ENCODE measurements at places on chromosomes 1 and 21.

GRCh38 chr1:178241057-178241456 is 147.2 kb downstream of the RASAL2 start:
- no peak for DNase-seq

GRCh38 chr1:201568859-201569294 is 29.9 kb downstream of the NAV1 start:
- DNase-seq: no peak

- DNase-seq: no peak
Observed at GRCh38 chr1:157004806-157005205, 40.7 kb downstream of the ARHGEF11 start.

- DNase-seq: peak; percentile 31
Observed at GRCh38 chr1:218351391-218352074, 6.4 kb downstream of the TGFB2 start.

DNA sequence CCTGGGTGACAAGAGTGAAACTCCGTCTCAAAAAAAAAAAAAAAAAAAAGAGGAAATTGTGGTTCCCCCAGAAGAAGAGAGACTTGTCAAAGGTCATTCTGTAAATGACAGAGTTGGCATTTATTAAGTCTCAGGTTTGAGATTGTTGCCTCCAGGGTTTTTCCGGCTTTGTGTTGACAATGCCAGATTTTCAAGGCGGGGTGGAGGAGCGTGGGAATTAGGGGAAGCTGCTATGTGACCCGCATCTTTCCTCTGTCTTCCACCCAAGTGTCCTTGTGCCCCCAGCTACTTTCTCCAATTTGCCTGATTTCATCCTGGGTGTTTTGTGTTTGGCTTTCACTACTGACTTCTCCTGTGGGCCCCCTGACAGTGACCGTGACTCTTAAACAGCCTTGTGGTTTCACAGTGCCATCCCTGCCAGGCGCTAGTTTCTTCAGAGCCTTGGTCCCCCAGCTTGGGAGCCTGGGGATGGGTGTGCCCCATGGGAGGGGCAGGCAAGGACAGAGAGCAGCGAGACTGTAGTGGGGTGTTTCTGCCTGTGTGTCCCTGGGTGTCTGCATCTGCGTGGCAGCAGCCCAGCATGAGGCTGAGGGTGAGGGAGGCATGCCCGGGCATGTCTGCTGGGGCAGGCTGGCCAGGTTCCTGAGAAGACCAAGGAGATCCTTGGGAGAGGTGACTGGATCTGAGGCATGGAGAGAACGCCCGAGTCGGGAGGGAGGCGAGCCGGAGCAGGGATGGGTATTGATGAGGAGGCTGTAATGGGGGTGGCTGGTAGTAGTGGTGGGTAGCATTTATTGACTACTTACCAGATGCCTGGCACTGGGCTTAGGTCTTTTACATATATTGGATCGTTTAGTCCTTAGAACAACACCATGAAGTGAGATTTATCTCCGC is 46.3 kb downstream of the IER5 start:
- DNase-seq: peak; percentile 30

GRCh38 chr1:99497690-99498089 is 148.2 kb upstream of the PALMD start:
- DNase-seq: no peak

DNA sequence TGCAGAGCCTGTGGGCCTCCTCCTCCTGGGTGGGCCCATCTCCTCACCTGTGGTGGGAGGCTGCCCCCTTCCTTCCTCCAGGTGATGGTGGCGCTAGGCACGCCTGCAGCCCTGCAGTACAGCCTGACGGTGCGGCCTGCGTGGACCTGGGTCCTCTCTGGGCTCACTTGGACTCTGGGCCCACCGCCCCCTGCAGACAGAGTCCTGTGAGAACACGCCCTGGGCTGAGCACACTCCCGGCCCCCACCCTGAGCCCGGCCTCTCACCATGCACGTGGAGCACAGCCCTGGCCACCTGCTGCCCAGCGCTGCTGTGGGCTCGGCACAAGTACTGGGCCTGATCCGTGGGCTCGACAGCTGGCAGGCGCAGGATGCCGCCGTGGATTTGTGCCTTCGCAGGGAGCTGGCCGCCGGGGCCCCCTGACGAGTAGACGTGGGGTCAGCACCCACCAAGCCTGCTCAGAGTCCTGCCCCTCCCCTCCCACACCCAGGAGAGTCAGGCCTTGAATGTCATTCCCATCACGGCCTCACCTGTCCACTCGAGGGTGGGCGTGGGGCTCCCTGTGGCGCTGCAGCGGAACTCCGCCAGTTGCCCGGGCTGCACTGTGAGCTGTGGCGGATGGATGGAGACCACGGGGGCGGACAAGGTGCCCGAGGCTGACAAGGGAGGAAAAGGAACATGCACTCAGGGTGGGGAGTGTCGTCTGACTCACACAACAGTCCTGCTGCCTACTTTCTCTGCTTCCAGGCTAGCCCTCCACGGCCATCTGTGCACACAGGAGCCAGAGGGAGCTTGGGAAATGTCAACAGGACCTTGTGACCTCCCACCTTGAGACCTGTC is 43.4 kb downstream of the LDLRAD2 start:
- no peak for DNase-seq
